ENCODE measurements at places on chromosomes 4 and X.

DNA sequence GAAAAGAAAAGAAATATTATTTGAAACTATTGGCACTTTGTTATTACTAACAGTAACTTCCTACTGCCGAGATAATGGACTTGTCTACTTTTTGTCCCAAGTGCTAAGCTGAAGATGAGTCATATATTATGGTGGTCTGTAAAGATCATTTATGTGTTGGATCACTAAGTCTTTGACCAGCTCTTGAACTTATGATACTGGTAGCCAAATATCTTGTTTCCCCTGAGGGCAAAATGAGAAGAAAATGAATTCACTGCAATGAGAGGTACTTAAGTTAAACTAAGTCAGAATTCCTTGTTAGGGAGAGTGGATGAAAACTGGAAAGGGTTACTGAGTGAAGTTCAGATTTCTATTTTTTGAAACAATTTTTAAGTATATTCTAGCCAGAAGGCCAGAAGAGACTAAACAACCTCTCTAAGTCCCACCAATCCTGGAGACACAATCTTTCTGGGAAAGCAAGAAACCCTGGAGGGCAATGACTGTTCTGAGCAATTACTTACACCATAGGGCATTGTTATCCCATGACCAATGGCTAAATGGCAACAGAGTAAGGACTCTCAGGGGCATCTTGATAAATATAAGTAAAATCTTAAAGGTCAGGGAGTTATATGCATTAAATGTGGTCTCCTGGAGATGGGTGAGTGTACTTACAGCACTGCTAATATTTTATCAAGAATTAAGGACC, 287.7 kb downstream of the STIM2 start:
- DNase-seq, result no peak

- DNase-seq, result no peak
Measured at GRCh38 chr4:152229782-152230289, 306.1 kb downstream of the FBXW7 start.

GRCh38 chrX:111168314-111168713, 72.3 kb downstream of the PAK3 start:
- DNase-seq, result no peak

DNA sequence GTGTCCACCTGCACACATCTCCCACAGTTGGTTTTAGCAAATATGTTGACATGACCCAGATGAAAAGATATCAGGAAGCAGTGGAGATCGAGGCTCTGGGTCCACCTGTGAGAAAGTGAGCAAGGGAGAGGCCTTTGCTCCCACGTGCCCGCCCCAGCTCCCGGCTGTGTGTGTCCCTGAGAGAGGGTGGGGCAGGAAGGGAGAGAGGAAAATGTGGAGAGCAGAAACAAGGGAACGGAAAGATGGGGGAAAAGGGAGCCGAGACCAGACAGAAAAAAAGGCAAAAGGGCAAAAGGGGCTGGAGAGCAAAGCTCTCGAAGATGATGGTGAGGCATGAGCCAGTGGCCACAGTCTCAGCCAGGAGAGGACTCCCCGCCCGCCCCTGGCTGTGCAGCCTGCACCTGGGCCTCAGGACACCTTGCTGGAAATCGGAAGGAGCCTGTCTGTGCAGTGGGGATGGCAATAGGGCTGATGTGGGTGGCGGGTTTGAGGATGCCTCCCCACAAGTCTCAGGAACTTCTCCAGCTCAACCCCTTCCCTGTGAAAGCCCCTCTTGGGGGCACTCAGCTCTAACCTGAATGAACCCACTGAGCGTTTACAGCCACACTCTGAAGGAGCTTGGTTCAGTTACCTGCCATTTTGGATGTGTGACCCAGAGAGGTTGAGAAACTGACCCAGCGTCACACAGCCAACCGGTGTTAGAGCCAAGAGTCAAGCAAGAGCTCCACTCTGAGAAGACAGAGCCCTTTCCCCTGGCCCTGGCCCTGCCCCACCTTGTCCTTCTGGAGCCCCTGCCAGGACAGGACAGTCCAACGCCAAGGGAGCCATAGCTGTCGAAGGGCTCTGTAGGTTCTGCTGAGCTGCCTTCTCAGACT, 20.3 kb upstream of the MSX1 start:
- DNase-seq, result no peak

GRCh38 chr4:98976716-98977115, 18.8 kb upstream of the METAP1 start:
- DNase-seq, result no peak

GRCh38 chr4:85828027-85828890, 353.3 kb downstream of the ARHGAP24 start:
- DNase-seq, result no peak

- DNase-seq, result no peak
Measured at GRCh38 chr4:175833574-175834311, 21.7 kb upstream of the GPM6A start.

DNA sequence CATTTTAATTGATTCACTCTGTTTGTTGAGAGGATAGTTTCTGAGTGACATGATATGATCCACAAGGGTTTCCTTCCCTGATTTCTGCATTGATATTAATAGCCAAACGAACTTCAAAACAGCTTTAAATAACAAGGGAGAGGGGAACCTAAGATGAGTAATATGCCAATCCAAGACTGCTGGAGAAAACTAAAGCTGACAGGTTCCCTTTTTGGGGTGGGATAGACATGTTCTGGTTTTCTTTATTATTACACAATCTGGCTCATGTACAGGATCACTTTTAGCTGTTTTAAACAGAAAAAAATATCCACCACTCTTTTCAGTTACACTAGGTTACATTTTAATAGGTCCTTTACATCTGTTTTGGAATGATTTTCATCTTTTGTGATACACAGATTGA, 182.2 kb downstream of the AR start:
- DNase-seq, result no peak

GRCh38 chr4:160299608-160300007, 1196.7 kb downstream of the RAPGEF2 start:
- DNase-seq, result no peak

DNA sequence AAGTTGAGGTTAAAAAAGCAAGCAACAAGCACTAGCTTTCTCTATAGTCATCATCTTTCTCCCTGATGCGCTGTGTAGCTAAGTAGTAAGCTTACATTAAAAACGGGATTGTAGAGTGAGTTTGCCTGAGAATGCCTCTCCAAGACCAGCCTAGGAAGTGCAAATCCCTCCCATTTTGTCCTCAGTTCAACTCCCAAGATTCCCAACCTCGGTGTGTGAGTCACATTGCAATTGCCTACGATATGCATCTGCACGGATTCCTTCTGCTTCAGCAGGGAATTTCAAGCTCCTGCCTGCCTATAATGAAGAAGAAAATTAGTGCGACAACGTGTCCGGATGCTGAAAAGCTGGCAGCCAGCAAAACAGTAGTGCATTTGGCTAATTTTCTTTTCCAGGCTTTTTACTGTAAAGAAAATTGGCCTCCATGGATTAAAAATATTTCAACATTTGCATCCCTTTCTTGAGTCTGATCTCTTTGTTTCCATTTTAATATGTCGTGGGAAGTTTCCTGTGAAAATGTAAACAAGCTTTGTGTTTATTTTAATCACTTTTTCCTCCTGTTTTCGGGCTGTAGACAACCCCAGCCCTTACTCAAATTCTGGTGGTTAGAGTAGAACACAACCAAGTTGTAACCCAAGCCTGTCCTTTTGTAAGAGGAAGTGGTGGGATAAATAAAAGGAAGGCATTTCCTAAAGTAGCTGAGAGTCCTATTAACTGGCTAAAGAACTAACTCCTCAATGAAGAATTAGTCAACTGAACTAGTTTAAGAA, 58.4 kb upstream of the TET2 start:
- peak; percentile 78 for DNase-seq
